Upper lobe of left lung (tissue), 6 donors: ENCODE measurements at places on chromosomes 1 and 21.

DNA sequence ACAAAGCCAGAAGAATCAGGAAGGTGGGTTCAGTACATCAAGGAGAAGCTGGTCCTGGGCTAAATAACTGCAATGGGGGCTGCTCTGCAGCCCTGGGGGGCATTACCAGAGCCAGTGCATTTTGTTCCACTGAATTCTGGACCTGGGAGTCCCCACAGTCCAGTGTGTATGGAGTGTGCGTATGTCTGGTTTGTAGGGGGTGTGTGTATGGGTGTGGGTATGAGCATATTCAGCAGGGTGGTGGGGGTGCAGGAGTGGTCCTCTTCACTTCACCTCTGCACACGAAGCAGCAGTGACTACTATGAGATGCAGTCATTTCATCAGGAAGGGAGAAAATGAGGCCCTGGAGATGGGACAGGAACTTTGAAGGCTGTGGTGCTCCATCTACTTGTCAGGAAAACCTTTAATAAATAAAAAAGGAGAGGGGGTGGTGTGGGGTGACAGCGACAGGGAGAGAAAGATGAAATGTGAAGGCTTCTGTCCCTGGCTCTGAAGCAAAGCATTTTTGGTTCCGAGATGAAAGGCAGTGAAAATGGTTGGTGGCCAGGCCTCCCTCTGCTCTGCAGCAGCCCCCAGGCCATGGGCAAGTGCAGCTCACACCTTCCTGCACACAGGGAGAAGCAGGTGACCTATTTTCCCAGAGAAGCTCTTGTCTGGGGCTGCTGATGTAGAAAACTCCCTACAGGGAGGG lies 121.5 kb upstream of the CACHD1 start:
- DNase-seq: no peak

- no peak for DNase-seq
Measured at GRCh38 chr1:218917656-218918055, 256.0 kb upstream of the LYPLAL1 start.

- peak; percentile 34 for DNase-seq
Measured at GRCh38 chr1:179883040-179883744, 1.1 kb downstream of the TOR1AIP1 start.

DNA sequence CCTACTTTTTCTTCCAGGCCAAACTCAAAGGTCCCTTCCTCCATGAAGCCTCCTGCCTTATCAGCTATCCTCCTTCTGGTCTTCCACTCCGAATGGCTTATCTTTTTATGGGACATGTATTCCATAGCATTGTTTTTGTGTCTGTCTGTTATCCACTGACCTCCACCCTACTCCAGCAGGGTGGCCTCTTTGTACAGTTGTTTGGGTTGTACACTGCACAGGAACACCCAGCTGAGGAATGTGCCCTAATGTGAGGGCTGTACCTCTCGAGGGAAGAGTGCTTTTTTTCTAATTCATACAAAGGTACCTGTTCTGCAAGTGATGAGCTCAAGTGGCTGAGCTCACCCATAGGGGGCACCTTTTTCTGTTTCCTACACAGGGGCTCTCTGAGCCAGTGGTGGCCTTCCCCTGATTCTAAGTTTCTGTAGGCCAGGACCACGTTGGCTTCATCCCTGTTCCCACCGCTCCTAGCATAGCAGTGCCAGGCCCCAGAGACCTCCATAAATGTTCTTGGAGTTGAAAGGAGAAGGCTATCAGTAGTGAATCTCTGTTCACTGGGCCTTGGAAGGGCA lies 108.2 kb downstream of the FOXD2 start:
- DNase-seq: no peak

DNA sequence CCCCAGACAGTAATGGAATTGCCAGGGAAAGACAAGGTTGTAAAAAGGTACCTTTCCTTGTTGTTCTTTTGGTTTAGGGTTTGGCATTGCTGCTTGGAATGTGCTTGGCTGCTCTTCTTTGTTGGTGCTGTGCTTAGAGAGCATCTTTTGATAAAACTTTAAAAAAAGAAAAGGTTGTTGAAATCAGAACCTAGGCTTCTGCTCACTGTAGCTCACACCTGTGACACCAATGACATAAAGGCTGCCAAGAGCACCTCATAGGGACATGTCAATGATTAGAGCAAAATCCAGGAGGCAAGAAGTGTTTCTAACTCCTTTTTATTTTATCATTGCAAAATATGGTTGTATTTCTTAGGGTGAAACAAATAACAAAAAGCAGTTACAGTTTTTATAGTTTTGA lies 28.9 kb downstream of the CLEC20A start:
- no peak for DNase-seq

DNA sequence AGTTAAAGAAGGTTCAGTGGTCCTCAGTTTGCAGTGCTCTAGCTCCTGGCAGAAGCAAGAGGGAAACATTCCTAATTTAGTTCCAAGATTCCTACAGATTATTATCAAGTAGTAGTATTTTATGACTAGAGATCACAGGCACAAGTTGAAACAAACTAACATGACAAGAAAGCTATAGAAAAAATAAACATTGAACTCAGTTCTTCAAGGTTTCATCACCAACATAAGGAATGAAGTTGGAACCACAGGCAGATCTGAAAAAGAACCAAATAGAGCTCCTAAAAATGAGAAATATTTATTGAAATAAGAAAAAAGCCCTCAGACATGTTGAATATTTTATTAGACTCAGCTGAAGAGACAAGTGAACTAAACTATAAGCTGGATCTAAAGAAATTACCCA lies 40.6 kb downstream of the PDC start:
- no peak for DNase-seq

DNA sequence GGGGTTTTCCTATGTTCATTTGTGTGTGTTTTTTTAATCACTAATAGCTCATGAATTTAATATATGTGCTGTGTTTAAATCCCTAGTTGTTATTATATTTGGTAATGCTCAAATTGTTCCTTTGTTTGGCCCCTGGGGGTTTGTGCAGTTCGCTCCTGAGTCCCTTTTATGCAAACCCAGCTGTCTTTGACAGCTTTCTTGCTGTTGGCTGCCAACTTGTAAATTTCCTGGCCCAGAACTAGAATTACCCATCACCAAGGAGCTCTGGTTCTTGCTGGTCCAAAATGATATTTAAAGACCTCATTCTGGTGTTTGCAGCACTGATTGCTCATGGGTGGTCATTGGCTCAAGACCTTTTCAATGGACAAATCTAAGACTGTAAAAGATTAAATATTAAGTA lies 39.6 kb upstream of the PGBD5 start:
- DNase-seq: no peak

GRCh38 chr1:914131-914890 lies 9.4 kb upstream of the SAMD11 start:
- peak; percentile 58 for DNase-seq

DNA sequence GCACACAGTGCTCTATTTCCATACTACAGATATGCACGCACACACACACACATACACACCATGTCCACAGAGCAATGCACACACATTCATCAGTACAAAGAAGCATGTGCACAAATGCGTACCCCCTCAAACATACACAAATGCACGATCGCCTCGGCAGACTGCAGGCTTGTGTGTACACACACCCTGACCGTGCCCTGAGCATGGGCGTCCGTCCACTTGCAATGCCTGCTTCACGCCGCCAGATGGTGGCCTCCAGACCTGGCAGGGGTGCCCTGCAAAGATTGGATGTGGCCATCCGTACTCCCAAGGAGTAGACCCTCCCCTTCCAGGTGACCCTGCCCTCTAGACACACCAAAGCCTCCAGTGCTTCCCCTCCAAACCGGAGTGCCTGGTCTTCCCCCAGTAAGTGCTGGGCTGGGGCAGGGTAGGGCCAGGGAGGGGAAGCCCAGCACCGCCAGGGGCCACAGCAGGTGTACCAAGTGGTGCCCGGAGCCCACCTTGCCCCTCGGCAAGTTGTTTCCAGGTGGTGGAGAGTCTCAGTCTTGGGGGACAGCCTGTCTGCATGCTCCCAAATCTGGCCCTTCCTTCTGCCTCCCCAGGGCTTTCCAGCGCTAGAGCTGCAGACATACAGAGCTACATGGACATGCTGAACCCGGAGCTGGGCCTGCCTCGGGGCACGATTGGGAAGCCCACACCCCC lies 20.6 kb downstream of the ESPN start:
- no peak for DNase-seq

- DNase-seq: no peak
Measured at GRCh38 chr1:91803847-91804545, 82.0 kb downstream of the TGFBR3 start.

GRCh38 chr1:21700094-21700493 lies 30.9 kb upstream of the RAP1GAP start:
- no peak for DNase-seq

- no peak for DNase-seq
Measured at GRCh38 chr21:39637971-39638240, 25.2 kb downstream of the B3GALT5 start.

- DNase-seq: no peak
Measured at GRCh38 chr1:221683681-221684080, 58.2 kb downstream of the DUSP10 start.

DNA sequence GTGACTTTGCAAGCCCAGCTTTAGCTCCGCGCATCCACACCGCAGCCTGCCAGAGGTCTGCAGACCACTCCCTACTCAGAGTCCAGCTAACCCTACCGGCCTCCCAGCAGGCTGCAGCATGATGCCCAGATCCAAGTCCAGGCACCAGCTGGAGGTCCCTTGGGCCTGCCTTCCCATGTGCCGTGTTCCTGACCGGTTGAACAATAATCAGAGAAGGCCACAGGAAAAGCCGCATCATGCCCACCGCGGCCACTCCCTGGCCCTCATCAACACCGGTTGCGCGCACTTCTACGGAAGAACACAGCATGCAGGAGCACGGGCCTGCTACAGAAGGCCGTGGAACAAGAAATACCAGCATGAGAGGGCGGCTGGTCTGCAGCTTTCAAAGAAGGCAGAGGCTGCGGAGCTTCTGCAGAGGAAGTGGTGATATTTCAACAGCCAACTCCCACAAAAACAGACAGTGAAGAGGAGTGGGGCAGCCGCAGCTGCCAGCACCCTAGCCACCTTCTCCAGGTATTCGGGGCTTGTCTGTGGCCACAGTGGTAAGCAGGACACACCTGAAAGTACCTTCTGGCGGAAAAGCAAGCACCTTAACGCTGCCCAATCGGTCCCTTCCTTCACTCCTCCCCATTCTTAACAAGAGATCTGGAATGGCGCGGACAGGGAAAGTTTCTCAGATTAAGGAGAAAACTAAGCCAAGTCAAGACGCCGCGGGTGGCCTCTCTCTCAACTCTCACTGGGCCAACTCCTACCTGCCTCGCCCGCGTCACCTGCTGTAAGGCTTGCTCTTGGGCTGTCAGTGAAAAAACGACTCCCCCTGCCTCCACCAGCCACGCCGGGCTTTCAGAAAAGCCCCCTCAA lies 1.5 kb downstream of the PGBD5 start:
- peak; percentile 30 for DNase-seq

GRCh38 chr1:113777561-113777960 lies 18.3 kb upstream of the PHTF1 start:
- DNase-seq: no peak

DNA sequence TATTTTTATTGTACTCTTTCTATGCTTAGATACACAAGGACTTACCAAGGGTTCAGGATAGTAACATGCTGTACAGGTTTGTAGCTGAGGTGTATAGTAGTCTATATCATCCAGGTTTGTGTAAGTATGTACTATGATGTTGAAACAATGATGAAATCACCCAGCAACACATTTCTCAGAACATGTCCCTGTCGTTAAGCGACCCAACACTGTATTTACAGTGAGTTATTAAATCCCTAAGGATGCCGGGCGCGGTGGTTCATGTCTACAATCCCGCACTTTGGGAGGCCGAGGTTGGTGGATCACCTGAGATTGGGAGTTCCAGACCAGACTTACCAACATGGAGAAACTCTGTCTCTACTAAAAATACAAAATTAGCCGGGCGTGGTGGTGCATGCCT lies 21.6 kb upstream of the RCOR3 start:
- DNase-seq: no peak

GRCh38 chr1:163399976-163400601 lies 78.3 kb downstream of the NUF2 start:
- no peak for DNase-seq

- DNase-seq: no peak
Measured at GRCh38 chr1:232385221-232385620, 244.7 kb downstream of the SIPA1L2 start.

DNA sequence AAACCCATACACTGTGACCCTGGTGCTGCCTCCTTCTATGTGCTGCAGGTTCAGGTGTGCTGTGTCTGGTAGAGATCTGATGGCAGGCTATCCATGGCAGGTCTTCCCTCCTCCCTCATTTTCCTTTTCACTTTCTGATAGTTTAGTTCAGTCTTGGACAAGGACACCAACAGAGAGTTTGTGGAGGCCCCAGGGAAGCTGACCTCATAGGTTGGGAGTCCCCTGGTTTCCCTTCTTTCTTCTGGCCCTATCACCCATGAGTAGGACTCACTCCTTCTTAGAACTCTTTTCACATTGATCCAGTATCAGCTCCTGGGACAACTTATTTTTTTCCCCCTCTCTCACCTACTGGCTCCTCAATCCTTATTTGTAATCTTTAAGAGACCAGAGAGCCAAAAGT lies 8.3 kb downstream of the GRHL3 start:
- DNase-seq: no peak
